Spleen (tissue), 13 donors: ENCODE measurements at places on chromosomes 4 and X.
A peak's percentile ranks its signal among the peaks of the same experiment; 100 is the strongest.

DNA sequence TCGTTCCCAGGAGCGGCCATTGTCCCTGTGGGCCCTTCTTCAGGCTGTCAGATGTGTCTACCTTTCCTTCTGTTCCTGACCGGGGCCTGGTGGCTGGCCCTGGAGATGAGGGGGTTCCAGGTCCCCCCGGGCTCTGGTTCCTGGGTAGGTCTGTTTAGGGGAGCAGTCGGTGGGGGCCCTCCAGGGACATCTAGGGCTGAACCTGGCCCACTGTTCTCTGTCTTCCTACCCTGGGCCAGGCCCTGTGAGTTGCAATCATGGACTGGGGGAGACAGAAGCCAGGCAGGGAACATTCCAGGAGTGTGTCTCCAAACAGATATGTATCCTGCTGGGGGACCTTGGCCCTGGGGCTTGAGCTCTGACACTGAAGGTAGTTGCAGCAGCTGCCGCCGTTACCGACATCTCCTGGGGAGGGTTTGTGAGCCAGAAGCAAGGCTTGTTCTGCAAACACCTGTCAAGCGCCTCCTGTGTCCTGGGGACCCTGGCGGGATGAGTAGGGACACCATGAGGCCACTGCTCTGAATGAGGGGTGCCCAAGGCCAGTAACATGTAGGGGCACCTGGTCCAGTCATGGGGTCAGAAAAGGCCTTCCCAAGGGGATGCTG lies 49.5 kb upstream of the ADRA2C start:
- peak; percentile 49 for DNase-seq

- DNase-seq, result no peak
Observed at GRCh38 chrX:132173647-132174046, 45.6 kb downstream of the RAP2C start.

DNA sequence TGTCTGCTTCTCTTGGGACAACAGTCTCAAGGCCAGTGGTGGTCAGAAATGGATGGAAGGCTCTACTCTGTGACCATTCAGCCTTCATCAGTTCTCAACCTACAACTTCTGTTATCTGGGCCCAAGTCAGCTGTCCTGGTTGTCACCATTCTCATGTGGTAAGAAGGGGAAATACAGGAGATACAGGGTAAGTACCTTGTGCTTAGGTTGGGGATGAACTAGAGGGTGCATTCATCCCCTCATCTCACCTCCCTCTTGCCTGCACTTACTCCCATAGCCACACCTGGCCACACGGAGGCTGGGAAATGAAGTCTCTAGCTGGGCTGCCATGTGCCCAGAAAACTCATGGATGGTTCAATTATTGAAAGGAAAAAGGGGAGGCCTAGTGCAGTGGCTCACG lies 44.9 kb downstream of the FAM184B start:
- DNase-seq, result no peak

DNA sequence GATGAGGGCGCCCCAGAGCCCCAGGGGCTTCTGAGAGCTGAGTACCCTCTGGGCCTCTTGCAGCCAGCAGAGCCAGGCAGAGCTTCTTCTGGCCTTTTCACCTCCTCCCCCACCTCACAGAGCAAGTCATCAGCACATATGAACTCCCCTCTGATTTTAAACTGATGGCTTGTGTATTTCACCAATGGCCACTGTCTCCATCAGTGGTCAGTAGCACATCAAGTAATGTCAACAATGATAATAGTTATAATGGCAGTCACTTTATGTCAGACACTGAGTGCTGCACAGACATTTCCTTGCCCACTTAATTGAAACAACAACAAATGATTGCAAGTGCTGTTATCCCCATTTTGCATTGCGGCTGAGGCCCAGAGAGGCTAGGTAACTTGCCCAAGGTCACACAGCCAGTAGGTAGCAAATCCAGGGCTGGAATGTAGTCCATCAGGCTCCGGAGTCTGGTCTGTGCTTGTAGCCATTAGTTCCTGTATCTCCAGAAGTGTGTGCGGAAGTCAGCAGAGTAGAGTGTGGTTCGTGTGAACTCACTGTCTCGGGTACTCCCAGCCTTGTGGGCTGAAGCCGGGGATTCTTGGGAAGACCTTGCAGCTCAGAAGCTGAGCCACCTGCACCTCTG lies 3.0 kb downstream of the ATP2B3 start:
- no peak for DNase-seq

DNA sequence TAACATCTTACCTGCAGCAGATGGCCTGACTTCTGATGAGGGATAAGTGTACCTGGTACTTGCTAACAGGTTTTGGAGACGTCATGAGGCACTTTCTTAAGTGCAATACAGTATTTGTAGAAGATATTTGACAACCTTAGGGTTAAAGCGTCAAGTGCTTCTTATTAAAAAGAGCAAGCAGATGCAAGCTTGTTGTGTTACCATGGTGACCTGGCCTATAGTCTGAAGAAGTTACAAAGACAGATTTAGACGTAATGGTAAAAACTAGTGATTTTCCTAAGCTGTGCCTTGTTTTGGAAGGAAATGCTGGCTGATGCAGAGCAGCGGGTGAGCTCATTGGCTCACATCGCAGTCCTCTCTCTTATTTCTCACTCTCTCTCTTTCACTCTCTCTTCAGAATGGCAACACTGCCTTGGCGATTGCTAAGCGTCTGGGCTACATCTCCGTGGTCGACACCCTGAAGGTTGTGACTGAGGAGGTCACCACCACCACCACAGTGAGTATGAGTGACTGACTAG lies 243.6 kb downstream of the ANK2 start:
- no peak for DNase-seq

- DNase-seq, result no peak
Observed at GRCh38 chr4:44493924-44494323, 45.3 kb upstream of the KCTD8 start.

DNA sequence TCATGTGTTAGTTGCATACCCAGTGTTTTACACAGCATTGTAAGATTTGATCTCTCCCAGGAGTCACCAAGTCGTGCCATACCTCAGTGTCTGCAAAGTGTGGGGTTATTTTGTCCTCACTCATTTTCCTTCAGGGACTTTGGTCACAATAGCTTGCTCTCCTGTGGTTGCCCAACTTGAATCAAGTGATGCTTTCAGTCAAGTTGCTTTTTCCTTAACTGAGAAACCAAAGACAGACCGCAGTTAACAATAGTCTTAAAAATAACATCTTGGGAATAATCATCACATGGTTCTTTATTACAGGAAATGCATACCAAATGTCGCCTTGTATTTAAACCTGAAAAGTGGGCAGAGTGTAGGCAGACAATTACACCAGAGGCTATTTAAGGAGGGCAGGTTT lies 44.5 kb upstream of the NDP start:
- DNase-seq, result no peak

- no peak for DNase-seq
Observed at GRCh38 chr4:67087897-67088296, 457.4 kb downstream of the CENPC start.

DNA sequence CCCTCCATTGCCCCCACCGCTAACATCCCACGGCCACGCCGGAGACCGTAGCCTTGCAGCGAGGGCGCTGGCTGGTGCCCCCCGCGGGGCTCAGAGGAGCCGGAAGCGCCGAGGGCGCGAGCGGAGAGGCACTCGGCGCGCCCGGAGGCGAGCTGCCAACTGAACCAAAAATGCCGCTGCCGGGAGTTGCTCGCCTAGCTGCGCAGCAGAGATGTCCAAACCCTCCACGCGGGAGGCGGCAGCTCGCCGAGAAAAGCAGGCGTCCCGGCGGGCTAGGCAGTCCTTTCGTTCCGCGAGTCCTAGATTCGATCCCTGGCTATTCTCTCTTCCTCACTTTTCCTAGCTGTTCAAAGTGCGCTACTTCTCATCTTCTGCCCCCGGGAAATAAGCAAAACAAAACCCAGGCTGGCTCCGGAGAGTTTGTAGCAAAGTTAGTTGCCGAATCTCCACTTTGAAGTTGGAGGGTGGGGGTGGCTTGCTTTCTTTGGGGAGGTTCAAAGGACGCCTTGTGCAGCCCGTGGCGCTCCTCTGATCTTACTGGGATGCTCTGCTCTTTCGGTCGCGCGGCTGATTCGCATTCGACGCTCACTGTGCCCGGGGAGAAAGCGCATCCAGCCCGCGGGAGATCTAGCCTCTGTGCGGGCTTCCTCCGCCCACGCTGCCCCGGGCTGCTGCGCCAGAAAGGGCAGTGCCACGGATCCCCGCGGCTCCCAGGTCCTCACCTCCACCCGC lies 723 bp downstream of the NKX6-1 start:
- no peak for DNase-seq

GRCh38 chrX:42978655-42979379 lies 200.9 kb upstream of the PPP1R2C start:
- no peak for DNase-seq

- DNase-seq, result no peak
Observed at GRCh38 chr4:76856243-76857073, 41.5 kb downstream of the SOWAHB start.

DNA sequence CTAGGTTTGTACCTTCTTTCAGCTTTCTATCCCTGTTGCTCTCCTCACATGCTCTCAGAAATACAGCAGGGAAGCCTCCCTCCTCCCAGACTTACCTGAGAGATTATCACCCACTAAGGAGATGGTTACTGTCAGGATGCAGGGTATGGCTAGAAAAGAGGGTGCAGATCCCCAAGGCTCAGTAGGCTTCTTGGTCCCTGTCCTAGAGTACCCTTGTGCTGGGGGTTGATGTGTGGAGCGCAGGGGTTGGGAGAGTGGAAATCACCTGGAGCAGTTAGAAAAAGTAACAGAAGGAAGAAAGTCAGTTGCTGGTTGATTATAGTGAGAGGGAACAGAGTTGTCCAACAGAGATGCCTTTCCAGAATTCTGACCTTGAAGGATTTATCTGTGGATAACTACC lies 80.2 kb downstream of the CNGA2 start:
- no peak for DNase-seq
